ENCODE measurements at places on chromosomes 4 and X.

DNA sequence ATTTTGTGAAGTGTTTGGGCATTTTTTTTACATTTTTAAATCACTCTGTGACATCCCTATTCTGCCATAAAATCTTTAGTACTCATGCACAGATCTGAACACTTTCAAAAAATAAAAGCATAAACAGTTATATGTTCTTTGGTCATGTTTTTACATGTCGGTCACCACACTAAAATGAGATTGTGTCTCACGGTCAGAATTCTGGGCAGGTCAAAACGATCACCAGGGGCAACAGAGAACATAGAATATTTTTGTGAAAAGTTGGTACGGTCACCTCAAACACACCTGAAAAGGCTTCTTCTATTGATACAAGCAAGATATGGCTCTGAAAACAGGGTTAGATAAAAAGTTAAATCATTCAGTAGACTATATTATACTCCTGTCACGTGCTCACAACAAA lies 189.1 kb downstream of the PDGFC start:
- no peak for DNase-seq

GRCh38 chrX:152993933-152994332 lies at the start of gene PNMA5:
PNMA5 (minus strand) TSS chrX:152994116; CDS start chrX:152991598, 2,518 bp downstream.
- no peak for DNase-seq

DNA sequence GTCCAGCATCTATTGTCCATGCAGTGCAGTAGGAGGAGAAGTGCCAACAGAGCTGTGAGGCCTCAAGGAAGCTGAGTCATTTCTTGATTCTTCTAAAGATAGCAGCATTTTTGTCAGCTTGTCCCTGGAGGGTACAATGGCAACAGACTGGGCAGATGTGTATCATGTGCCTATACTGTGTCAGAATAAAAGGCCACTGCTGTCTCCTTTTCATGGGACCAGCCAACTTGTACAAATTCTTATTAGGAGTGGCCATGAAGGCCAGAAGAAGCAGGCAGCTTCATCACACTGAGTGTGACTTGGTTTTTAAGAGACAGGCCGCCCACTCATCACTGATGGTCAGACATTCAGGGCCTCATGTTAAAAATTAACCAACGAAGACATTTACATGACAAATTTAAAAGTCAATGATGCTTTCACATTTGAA lies 185.0 kb upstream of the FAM241A start:
- DNase-seq, result no peak

GRCh38 chr4:94523617-94524016 lies 71.9 kb downstream of the PDLIM5 start:
- DNase-seq, result no peak

- DNase-seq, result no peak
These were observed 60.5 kb upstream of the ADAMTS3 start for GRCh38 chr4:72629540-72629939.
